ENCODE measurements at places on chromosomes 1 and 21.
A peak's percentile ranks its signal among the peaks of the same experiment; 100 is the strongest.

DNA sequence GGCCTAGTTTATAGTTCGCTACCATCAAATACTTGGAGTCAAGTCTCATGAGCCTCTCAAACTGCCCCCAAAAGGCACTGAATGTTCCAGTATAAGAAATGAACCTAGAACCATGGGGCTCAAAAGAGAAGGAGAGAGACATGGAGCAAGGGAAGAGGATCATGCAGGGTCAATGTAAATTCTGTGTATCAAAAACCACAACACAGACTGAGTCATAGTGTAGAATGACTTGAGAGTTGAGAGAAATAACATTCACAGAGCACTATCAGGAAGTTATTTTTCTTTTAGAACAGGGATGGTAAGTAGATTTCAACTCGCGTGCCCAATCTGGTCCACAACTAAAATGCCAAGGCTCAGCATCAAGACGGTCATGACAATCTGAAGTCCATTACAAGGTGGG lies 59.8 kb downstream of the GNG12 start:
- no peak for DNase-seq

GRCh38 chr1:183023601-183024316 lies 539 bp downstream of the LAMC1 start:
- DNase-seq: no peak

GRCh38 chr1:46595127-46595526 lies 8.9 kb downstream of the MKNK1 start:
- no peak for DNase-seq

- peak; percentile 45 for DNase-seq
Observed at GRCh38 chr21:37072274-37072987, 440 bp downstream of the PIGP start.

DNA sequence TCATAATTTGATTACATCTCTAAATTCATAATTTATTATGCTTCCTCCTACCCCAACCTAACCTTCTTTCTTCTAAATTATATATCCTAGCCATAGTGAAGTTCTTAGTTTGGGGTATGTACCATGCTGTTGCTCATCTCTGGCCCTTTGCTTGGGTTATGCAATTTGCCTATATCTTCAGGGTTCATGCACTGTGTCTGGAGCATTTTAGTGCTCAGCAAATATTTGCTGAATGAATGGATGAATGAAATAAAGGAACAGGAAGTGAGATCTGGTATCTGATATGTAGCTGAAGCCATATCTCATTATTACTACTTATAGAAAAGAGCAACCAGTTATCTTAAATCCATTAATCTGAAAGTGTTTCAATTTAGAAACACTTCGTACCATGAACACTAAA lies 137.6 kb downstream of the GPATCH2 start:
- DNase-seq: no peak

DNA sequence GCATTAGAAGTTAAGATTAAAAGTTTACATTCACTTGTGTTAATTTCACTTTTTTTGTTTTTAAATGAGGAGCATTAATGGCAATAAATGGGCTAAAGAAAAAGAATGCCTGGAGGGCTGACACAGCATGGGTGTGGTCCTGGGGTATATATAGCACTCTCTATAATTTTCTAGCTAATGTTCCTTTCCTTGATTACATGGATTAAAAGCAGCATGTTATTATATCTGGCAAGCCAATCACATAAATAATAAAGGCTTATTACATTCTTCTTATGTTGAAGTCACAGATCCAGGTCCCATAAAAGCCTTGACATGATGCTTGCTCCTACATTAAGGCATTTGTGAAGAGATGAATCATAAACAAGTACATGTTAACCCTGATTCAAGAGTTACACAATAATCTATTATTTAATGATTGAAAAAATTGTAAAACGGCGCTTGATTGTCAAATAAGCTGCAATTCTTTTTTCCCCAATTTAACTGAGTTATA lies 91.4 kb downstream of the LYPLAL1 start:
- no peak for DNase-seq

- no peak for DNase-seq
Observed at GRCh38 chr1:218363141-218363540, 18.0 kb downstream of the TGFB2 start.
